Fibroblast of pulmonary artery (primary cell): ENCODE measurements at places on chromosomes 3 and 15.
A peak's percentile ranks its signal among the peaks of the same experiment; 100 is the strongest.

- no peak for DNase-seq
These were observed 46.1 kb downstream of the PLXNA1 start for GRCh38 chr3:127028781-127029657.

DNA sequence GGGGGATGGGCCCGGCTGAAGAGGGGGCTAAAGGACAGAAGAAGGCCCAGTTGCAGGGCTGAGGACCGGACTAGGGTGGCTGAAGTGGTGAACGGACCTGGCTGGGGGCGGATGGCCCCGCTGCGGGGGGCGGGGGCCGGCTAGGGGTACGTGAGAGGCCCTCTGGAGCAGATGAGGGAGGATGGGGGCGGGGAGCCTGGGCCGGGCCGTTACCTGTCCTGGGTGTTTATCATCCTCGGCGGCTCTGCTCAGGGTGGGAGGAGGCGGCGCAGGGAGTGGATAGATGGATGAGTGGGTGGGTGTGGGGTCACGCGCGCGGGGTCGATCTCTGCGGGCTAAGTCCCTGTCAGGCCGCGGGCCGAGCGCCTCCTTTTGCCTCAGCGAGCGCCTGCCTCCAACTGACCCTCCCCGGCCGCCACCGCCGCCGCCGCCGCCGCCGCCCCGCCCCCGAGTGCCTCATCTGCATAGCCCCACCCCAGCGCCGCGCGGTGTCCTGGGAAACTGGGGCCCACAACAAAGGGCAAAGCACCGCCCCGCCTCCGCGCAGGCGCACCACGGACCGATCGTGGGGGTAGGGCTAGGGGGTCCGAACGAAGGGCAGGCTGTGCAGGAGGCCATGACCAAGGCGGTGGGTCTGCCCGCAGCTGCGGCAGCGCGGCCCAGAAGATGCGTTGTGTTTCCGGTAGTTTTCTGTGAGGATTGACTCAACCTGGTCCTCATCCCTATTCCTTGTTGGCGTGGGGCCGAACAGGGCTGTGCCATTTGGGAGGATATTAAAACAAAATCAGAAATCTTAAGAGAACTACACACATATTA, 72.4 kb downstream of the RBPMS2 start:
- DNase-seq: peak; percentile 90

DNA sequence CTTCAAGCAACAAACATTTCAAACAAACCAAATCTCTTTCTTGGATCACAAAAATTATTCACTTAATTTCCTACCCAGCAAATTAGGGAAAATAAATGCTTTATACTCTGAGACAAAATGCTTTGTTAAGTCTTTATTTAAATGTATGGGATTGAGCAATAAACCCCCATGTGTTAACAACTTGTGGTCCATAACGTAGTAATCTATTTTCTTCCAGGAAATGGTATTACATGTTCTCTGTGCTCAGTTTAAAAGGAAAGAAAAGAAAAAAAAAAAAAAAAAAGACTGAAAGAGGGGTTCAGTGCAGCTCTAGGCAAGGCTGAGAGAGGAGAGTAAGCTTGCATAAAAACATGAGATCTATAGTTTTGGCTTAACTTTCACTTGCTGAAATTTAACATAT, 102.3 kb downstream of the PIK3CB start:
- DNase-seq: no peak

- DNase-seq: no peak
These were observed 348.2 kb downstream of the RORA start for GRCh38 chr15:60880949-60881348.

GRCh38 chr3:143172062-143172794, 52.7 kb downstream of the CHST2 start:
- no peak for DNase-seq

DNA sequence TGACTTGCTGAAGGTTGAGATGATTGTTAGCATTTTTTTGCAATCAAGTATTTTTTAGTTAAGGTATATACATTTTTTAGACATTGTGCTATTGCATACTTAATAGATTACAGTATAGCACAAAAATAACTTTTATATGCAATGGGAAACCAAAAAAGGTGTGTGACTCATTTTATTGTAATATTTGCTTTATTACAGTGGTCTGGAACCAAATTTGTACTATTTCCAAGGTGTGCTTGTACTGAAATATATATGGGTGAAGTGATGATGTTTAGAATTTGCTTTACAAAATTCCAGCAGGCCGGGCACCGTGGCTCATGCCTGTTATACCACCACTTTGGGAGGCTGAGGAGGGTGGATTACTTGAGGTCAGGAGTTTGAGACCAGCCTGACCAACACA, 29.1 kb upstream of the TBC1D23 start:
- no peak for DNase-seq

DNA sequence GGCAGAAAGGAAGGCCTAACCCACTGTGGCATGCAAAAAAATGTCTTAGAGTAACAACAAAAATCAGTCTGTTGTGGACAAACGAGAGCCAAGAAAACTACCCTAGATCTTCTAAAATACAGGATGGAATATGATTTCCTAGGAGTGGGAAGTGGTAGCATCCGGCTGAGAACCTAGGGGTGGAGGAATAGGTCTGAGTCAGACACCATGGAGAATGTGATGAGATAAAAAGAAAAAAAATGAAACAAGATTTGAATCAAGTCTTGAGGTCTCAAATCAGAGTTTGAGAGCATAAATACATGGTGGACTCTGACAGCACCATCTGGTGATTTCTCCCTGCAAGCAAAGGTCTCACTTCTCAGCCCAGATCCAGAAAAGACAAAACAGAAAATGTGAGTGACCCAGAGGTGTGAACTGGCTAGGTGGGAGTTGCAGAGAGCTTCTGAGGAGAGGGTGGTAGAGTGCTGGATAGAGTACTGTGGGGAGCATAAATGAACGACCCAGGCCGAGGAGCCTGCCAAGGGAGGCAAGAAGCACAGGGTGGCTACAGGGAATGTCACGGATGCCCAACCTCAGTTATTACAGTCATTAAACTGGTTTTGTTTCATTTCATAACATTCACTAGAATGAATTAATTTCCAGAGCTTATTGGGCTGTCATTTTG, 27.6 kb upstream of the VEPH1 start:
- DNase-seq: peak; percentile 65

DNA sequence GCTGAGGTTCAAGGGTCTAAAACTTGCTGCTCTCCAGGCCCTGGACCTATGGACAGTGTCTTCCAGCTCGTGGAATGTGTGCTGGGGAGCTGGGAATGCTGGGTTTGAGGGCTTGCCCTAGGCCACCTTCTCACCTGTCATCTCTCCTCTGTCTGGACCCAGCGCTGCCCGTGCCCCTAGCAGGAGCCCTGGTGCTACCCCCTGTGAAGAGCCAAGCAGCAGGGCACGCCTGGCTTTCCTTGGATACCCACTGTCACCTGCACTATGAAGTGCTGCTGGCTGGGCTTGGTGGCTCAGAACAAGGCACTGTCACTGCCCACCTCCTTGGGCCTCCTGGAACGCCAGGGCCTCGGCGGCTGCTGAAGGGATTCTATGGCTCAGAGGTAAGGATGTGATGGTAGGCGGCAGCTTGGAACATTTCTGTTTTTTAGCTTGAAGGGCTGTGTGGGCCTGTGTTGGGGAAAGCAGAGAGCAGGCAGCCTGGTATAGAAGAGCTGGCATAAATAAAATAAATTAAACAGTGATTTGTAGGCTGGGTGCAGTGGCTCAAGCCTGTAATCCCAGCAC, 5.1 kb downstream of the CHRD start:
- no peak for DNase-seq

DNA sequence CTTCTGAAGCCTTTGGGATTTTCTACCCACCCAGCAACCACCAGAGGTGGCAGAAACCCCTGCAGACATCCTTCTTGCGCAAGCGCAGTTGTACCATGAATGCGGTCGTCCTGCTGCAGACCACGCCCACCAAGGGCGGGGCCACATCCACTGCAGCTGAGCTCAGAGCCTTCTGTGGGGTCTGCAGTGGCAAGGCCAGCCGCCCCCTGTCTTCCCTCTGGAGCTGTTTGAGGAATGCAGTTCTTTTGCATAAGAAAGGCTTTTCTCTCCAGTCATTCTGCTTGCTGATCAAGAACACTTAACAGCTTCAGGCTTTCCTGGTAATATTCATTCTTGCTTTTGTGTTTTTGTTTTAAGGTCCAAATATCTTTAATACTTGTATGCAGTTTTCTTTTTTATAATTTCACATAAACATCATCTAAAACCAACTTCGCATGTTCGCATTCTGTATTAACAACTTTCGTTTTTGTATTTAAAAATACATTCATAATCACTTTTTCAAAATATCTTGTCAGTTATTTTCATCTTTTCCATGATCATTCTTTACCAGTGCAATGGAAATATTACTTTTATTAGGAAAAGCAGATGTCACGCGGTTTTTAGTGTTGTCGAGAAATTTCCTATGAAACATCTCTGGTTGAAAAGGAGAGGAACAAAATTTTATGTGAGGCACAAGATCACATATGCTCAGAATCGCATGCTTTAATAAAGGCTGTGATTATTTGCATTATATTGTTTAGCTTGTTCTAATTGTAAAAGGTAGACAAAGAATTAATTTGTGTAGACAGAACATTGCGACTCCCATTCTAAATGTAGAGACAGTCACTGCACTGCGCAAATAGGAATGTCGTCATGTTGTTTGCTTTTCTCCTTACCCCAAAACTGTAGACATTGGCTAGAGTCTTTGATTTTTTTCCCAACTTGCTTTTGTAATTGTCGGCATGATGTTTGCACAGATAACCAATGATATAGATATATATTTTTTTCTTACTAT, 98.1 kb upstream of the SNRPN start:
- peak; percentile 39 for DNase-seq

DNA sequence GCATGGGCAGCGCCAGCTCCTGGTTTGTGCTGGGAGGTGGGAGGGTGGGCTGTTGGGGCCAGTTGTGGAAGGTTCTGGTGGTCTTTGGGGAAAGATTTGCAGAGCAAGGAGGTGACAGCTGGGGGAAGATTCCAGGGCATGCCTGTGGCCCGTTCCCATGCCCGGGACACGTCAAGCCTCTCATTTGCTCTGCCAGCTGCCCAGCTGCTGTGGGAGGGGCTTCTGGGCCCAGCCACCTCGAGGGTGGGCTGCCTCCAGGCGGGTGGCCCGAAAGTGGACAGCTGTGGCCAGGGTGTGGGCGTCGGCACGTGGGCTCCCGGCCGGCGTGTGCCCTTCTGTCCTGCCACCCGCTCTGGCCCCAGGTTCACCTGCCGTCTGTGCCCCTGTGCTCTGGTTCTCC, 17.2 kb downstream of the PLXNA1 start:
- DNase-seq: no peak

DNA sequence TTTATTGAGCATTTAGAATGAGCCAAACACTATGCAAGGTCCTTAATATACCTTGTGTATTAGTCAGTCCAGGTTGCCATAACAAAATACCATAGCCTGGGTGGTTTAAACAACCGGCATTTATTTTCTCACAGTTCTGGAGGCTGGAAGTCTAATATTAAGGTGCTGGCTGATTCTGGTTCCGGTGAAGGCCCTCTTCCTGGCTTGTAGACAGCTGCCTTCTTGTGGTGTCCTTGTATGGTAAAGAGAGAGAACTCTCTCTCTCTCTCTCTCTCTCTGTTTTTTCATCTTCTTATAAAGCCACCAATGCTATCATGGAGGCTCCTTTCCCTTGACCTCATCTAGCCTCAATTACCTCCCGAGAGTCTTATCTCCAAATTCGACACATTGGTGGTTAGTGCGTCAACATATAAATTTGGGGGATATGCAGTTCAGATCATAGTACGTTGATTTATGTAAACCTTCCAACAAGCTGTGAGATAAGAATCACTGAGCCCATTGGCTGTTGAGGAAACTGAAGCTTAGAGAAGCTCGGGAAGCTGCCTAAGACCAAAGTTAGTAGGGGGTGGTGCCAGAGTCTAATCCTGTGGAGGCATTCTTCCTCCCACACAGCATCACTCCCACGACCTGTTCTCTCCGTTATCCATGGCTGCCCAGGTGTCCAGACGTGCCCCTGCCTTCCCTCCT, 298.0 kb upstream of the PROK2 start:
- DNase-seq: no peak
